CD4-positive, alpha-beta memory T cell (primary cell): ENCODE measurements at places on chromosomes 13 and 19.

DNA sequence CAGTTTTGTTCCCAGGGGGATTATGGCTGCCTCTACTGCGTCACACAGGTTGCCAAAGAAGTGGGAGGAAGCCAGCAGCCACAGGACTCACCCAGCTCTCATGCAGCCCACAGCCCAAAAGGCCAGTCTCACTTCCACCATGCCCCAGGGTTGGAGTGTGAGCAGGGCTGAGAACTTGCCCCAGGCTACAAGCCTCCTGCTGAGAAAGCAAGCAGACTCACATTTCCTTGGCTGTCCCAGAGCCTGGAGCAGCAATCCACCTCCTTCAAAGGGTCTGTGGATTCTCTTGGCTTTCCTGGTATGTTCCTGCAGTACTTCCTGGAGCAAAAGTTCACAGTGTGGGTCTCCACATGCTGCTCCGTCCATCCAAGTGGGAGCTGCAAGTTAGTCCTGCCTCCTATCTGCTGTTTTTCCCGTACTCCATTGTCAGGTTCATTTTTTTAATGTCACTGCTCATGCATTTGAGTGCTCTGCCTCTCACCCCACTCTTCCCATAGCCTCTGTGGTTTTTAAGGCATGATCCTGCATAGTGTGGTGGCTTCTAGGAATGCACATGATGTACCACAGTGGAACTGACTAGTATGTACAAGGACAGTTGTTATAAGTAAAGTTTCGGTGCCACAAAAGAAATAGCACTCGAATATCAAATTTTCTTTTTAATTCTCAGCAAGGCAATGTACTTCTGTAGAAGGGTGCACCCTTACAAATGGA is 56.2 kb upstream of the ARHGEF7 start:
- DNase-seq: no peak

GRCh38 chr19:34269489-34269888 is 15.1 kb downstream of the GARRE1 start:
- peak; percentile 10 for DNase-seq

- DNase-seq: no peak
These were observed 495.9 kb downstream of the GPC5 start for GRCh38 chr13:91894316-91894715.

GRCh38 chr13:38872693-38873092 is 117.9 kb downstream of the STOML3 start:
- peak; percentile 6 for DNase-seq

GRCh38 chr19:55068950-55069864 is 6.3 kb upstream of the RDH13 start:
- DNase-seq: no peak
